ENCODE measurements at places on chromosomes 6 and 20. TPM values are rescaled to one million over a fixed set of nuclear protein-coding genes. Genes with fewer than 3 reads are reported as not detected.

The TRIM10 gene
- total RNA-seq, result not detected

The TRIM15 gene
- total RNA-seq, result not detected

The LZTS3 gene
- total RNA-seq, result 14.4 TPM

The CCHCR1 gene
- total RNA-seq, result 12.5 TPM

The WDR27 gene
- 31.0 TPM for total RNA-seq

The MAP3K4 gene
- total RNA-seq, result 60.5 TPM

The TBC1D20 gene
- 50.0 TPM for total RNA-seq

The MICB gene
- 5.8 TPM for total RNA-seq

The UNC5CL gene
- 0.14 TPM for total RNA-seq

The NKX2-2 gene
- total RNA-seq, result not detected

The TULP1 gene
- total RNA-seq, result not detected

The XKR7 gene
- not detected for total RNA-seq

The SAPCD1 gene
- total RNA-seq, result not detected

The TRIM40 gene
- not detected for total RNA-seq

The MAS1L gene
- not detected for total RNA-seq

The SPDEF gene
- 1.4 TPM for total RNA-seq

The MUCL3 gene
- not detected for total RNA-seq

The PSMB9 gene
- total RNA-seq, result 8.9 TPM

The CLPSL1 gene
- total RNA-seq, result not detected

The TRAM2 gene
- total RNA-seq, result 12.8 TPM

The RCAN2 gene
- under 0.01 TPM for total RNA-seq

The TGM3 gene
- total RNA-seq, result 16.7 TPM

The HMGCLL1 gene
- total RNA-seq, result not detected

The LIME1 gene
- total RNA-seq, result 1.0 TPM

Data from nasal cavity respiratory epithelium epithelial cell of viscerocranial mucosa (primary cell).